ENCODE measurements at places on chromosomes 1 and 21.

DNA sequence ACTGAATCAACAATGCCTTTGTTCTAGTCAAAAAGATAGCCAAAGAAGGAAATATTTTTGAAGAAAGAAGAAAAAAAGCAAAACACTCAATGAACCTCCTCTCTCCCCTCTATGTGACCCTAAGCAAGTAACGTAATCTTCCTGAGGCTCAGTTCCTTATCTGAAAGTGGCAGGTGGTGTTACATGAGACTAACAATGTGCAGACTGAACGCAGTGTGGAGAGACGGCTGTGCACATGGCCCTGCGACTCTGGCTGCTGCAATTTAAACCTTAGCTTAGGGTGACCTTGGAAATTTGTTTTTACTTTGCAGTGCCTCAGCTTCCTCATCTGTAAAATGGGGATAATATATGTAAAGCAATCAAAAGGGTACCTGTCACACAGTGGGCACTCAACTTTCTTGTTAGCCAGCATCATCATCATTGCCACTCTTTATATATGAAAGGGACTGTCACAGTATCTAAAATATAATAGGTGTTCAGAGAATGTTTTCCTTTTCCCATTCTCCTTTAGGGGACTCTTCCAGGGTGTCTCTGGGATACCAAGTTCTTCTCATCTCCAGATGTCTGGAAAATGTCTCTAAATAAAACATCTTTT is 100.1 kb upstream of the JUN start:
- DNase-seq = no peak
- no peak overlapping the region for H3K4me3 ChIP-seq
- peaks cover 82% of the 10 kb centered on the region for H3K4me1 ChIP-seq
- no peaks in the 10 kb centered on the region for H3K27me3 ChIP-seq

GRCh38 chr1:232776526-232777106 is 28.6 kb upstream of the MAP10 start:
- H3K4me1 ChIP-seq = no peaks in the 10 kb centered on the region
- H3K36me3 ChIP-seq = no peaks in the 10 kb centered on the region
- H3K4me3 ChIP-seq = no peak overlapping the region
- no peak for DNase-seq
- H3K27me3 ChIP-seq = no peaks in the 10 kb centered on the region

DNA sequence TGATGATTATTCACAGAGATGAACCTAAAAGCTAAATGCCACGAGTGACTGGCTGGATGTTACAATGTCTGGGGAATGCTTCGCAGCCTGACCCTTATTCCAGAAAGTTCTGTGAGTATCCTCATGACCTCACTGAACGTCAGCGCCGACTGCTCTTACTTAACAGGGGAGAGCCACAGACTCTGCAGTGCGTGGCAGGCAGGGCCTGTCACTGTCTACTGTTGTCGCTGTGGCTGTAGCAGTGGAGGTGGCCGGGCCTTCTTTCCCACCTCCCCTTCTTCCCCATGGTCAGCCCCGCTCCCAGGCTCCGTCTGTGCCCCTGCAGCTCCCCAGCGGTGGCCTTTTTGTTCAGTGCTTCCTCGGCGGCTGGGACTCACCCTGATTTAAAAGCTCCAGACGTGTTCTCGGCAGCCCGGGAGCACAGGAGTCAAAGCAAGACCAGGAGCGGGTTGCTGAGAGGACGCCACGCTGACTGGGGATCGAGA is 52.2 kb upstream of the TARBP1 start:
- H3K27ac ChIP-seq = peak overlapping the region; percentile 68
- no peak for DNase-seq
- peaks cover 49% of the 10 kb centered on the region for H3K4me1 ChIP-seq
- peaks cover 2% of the 10 kb centered on the region for H3K27me3 ChIP-seq
- H3K4me3 ChIP-seq = peak overlapping the region; percentile 30

DNA sequence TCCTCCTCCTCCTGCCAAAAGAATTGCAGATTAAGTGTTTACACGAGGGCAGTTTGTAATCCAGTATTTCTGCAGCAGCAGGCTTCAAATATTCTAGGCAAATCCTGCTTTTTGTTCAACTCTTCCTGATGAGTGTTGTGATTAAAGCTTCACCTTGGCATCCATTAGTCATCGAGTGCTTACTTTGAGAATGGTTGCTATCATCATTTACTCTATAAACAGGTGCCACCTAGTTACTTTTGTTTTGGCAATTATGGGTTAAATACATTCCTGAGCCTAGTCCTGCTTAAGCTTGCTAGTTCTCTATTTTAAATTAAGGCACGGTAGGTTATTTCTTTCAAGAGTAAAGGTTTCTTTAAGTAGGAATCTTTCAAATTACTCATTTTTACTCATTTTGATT is 20.3 kb downstream of the PDC start:
- no peak overlapping the region for H3K4me3 ChIP-seq
- H3K27me3 ChIP-seq = peaks cover 3% of the 10 kb centered on the region
- peaks cover 32% of the 10 kb centered on the region for H3K4me1 ChIP-seq
- H3K27ac ChIP-seq = no peak overlapping the region

- no peak overlapping the region for H3K4me3 ChIP-seq
- no peak overlapping the region for H3K27ac ChIP-seq
- no peak for DNase-seq
- H3K36me3 ChIP-seq = no peaks in the 10 kb centered on the region
- H3K4me1 ChIP-seq = peaks cover 18% of the 10 kb centered on the region
Measured at GRCh38 chr1:207286786-207287468, 34.6 kb upstream of the CD55 start.

DNA sequence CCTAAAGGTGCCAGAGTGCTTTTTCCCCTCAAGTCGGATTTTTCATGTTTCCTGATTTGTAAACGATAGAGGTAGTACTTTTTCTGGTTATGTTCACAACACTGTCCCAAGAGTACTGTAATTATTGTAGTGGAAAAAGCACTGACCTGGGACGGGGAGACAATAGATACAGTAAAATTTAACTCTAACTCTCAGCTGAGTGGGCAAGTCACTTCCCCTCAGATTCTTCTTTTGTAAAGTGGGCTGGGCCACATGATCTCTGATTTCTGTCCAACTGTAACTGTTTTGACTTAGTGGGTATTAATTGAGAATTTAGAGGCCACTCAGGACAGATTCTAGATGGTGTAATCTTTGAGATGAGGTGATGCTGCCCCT is 19.1 kb downstream of the MARCKSL1 start:
- H3K27me3 ChIP-seq = no peaks in the 10 kb centered on the region
- no peak for DNase-seq
- no peak overlapping the region for H3K4me3 ChIP-seq
- peaks cover 9% of the 10 kb centered on the region for H3K36me3 ChIP-seq
- no peak overlapping the region for H3K27ac ChIP-seq

- H3K27ac ChIP-seq = peak overlapping the region; percentile 75
- no peaks in the 10 kb centered on the region for H3K27me3 ChIP-seq
- DNase-seq = no peak
- peaks cover 49% of the 10 kb centered on the region for H3K4me1 ChIP-seq
Measured at GRCh38 chr1:180150982-180151381, 3.7 kb upstream of the QSOX1 start.

DNA sequence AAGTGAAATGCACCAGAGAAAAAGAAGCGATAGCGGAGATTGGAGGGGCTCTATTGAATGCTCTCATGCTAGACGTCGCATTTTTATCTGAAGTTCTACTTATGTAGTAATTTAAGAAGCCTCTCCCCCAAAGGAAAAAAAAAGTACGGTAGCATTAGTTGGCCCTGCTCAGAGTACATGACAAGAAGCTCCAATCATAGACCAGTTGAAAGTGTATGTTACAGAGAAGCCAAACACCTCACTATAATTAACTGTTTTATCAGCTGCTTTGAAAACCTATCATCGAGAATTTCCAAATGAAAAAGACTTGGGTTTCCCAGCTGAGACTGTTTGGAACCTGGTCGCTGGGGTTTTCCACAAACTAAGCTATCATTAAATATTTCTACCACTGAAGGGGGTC is 19.6 kb upstream of the OVAAL start:
- no peaks in the 10 kb centered on the region for H3K27me3 ChIP-seq
- no peak overlapping the region for H3K4me3 ChIP-seq
- no peak for DNase-seq
- H3K4me1 ChIP-seq = peaks cover 51% of the 10 kb centered on the region

DNA sequence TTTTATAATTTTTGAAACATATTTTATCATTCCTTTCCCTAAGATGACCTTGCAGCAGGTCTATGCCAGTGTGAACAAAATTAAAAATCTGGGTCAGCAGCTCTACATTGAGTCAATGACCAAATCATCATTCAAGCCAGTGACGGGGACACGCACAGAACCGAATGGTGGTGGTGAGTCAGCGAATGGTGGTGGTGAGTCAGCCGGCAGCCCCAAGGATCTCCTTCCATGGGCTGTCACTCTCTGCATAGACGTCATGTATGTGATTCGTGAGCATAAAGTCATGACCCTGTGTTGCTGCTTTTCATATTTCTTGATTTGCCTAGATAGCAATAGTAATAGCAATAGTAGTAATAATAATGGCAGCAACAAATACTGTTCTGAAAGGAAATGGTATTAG is 26.3 kb downstream of the PER3 start:
- no peak overlapping the region for H3K27ac ChIP-seq
- no peak overlapping the region for H3K4me3 ChIP-seq
- H3K27me3 ChIP-seq = no peaks in the 10 kb centered on the region
- H3K4me1 ChIP-seq = peaks cover 11% of the 10 kb centered on the region

GRCh38 chr1:206703661-206704060 is 19.0 kb downstream of the MAPKAPK2 start:
- H3K27me3 ChIP-seq = no peaks in the 10 kb centered on the region
- peaks cover 94% of the 10 kb centered on the region for H3K4me1 ChIP-seq
- no peak for DNase-seq
- H3K4me3 ChIP-seq = no peak overlapping the region
- H3K36me3 ChIP-seq = no peaks in the 10 kb centered on the region
